ENCODE measurements at places on chromosomes 3 and 15.

GRCh38 chr3:20069178-20069532 is 28.9 kb downstream of the KAT2B start:
- no peak for DNase-seq

DNA sequence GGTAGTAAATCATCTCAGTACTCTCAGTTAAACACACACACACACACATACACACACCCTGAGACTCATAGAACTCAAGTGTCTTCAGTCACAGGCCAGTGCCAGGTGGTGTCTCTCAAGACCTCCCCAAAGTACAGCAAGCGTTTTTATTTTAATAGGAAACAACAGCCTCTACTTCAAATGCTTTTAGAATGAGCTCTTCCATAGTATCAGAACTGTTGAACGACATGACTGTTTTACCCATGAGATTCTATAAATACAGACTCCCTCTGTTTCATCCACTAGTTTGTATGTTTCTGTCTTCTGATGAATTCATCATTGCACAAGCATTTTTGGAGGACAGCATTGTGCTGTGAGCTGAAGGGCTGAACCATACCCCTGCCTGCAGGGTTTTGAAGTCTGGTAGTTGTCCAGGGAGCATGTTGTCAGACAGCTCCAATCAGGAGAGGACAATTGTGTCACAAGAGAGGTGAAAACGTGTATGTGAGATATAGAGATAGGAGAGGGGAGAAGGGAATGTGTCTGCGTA is 201.0 kb upstream of the BCL6 start:
- DNase-seq: no peak

- no peak for DNase-seq
Measured at GRCh38 chr3:172550347-172550943, 27.2 kb upstream of the TNFSF10 start.

- DNase-seq: no peak
Measured at GRCh38 chr3:14787630-14788029, 31.1 kb upstream of the FGD5 start.

DNA sequence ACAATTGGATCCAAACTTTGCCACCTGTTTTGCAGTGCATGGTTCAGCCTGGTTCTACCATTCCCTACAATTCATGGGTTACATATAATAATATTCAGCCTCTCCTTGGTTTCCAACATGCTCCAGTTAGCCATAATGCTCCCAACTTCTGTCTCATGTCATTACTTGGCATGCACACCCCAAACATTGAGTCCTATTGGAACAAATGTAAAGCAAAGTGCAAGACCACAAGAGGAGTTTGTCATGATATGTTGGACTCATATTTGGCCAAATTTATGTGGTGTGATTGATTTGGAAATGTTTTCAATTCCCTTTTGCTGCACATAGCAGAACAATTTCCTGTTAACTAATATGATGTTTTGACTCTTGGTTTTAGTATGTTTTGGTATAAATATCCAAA is 50.2 kb downstream of the KCNAB1 start:
- no peak for DNase-seq

GRCh38 chr15:55239440-55240124 is 42.8 kb upstream of the RSL24D1 start:
- no peak for DNase-seq

DNA sequence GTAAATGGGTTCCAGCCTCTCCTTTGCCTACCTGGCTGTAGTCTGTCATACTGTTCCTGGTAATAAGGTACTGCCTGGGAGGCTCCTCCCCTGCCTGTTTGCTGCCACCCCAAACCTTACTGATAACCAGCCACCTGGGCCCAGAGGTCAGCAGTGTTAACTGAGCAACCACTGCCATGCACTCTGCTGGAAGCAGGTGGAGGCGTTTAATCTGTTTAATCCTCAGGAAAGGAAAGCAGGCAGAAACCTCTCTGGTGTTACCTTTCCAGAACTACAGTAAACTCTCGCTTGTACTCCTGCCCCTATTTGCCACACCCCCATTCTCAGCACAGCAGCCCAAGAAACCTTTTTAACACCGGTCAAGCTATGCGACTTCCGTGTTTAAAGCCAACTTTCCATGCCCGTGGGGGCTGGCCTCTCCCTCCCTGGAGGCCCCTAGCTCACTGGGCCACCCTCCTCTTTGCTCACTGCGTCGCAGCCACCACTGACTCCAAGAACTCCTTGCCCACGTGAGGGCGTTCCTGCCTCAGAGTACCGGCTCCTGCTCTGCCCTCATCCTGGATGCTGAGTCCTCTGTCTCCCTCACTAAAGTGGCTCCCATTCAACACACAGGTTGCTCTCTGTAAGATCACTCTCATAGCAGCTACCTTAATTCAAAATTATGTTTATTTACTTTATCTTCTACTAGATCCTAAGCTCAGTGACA is 8.3 kb downstream of the BDH1 start:
- no peak for DNase-seq

GRCh38 chr15:79520654-79521053 is 88.5 kb downstream of the MINAR1 start:
- DNase-seq: no peak
